PC-3 (cell line): ENCODE measurements at places on chromosomes 11 and 22. TPM values are rescaled to one million over a fixed set of nuclear protein-coding genes. Genes with fewer than 3 reads are reported as not detected.

- H3K36me3 ChIP-seq: no peaks in the 10 kb centered on the region
- H3K4me1 ChIP-seq: no peaks in the 10 kb centered on the region
- peak; percentile 17 for DNase-seq
Observed at GRCh38 chr11:59523541-59523940, 12.2 kb downstream of the OR4D9 start.

GRCh38 chr11:117992136-117992535 is 5.9 kb downstream of the IL10RA start:
- no peak overlapping the region for H3K4me3 ChIP-seq
- DNase-seq: no peak
- no peak overlapping the region for H3K27ac ChIP-seq
- H3K4me1 ChIP-seq: no peaks in the 10 kb centered on the region
- H3K27me3 ChIP-seq: peaks cover 85% of the 10 kb centered on the region
- H3K36me3 ChIP-seq: no peaks in the 10 kb centered on the region

GRCh38 chr11:32316858-32317642 is 118.3 kb downstream of the WT1 start:
- H3K27me3 ChIP-seq: no peaks in the 10 kb centered on the region
- peaks cover 15% of the 10 kb centered on the region for H3K4me1 ChIP-seq
- DNase-seq: no peak

DNA sequence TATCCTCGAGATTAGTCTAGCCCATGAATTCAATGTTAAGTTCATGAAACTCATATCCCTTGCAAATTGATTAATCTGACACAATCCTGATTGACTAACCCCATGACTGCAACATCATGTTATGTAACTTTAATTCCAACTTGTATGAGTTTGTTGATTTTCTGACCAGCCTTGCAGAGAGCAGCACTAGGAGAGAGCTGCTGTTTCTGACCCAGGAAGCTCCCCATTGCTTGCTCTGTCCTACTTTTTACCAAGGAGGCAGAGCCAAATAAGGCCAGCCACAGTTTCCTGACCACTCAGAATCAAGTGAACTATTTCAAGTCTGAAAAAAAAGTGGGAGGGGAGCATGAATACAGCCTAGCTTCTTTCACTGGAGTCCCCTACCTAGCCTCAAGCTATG is 13.2 kb downstream of the MPZL3 start:
- H3K36me3 ChIP-seq: no peaks in the 10 kb centered on the region
- H3K27ac ChIP-seq: no peak overlapping the region
- DNase-seq: no peak
- peaks cover 27% of the 10 kb centered on the region for H3K4me1 ChIP-seq
- no peak overlapping the region for H3K4me3 ChIP-seq
- no peaks in the 10 kb centered on the region for H3K27me3 ChIP-seq

MFRP gene
- not detected in 2 replicates for total RNA-seq

OR51B2 gene
- total RNA-seq: 0.11 TPM in 1 of 2 replicates, not detected in the other

TYMP gene
- total RNA-seq: 12.3 and 21.8 TPM in 2 replicates

KREMEN1 gene
- total RNA-seq: 2.7 and 4.1 TPM in 2 replicates
